NCI-H187 (cell line): ENCODE measurements at places on chromosomes 11 and 22.

DNA sequence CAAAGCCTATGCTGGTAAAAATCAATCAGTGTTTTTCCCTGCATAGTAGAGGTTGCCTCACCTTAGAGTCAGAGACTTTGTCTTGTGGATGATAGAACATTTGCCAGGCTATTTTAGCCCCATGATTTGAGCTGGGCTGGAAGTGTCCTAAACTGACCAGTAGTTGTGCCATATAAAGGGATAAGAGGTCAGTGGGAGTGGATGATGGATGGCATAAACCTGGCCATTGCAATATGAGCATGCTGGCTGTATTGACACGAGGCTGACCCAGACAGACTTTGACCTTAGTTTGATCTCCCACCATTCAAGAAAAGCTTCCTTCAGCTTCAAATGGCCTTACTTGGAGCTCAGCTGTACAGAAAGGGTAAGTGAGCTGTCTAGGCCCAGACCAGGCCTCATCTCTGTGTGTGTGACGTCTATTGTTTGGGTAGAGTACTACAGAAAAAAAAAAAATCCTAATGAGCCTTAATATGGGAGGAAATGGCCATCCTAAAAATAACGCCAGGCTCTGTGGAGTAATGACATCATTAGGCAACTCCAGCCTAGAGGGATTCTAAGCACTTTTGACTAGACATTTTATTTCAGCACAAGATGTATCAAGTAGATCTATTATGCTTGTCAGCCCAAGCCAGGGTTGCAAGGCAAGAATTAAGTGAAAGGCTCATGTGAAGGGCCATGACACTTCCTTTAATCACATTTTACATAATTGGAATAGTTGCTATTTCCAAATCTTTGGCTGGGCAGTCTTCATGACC is 51.3 kb upstream of the CADM1 start:
- no peak for DNase-seq

DNA sequence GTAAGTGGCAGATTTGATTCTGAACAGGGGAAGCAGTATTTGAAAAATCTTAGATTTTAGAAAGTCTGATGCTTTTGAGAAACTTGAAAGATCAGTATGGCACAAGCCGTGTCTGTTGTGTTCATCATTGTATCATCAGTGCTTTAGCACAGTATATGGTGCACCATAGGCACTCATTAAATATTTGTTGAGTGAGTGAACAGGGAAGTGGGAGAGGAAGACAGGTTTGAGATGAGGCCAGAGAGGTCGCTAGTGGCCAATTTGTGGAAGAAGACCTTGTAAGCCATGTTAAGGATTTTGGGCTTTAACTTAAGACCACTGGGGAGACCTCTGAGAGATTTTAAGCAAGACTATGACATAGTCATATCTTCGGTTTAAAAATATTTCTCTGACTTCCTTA is 12.9 kb downstream of the CHEK1 start:
- DNase-seq, result no peak

GRCh38 chr11:71140206-71140919 is 112.0 kb downstream of the SHANK2 start:
- DNase-seq, result no peak

DNA sequence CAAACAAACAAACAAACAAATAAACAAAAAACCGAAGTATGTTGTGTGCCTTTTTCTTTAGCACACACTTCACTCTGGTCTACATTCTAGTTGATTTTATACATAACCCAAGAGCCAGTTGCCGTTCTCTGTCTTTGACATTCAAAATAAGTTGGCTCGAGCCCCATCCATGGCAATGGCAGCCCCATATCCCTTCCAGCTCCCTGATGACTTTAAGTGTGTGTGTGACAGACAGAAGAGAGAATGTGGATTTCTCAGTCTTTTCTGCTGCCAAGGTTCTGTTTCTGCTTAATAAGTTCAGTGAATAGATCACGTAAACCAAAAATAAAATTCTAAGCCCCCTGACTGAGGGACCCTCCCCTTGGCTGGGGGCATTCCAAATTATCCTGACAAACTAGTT is 100.6 kb upstream of the TENM4 start:
- no peak for DNase-seq

GRCh38 chr22:30459181-30460052 is 12.4 kb downstream of the SEC14L3 start:
- DNase-seq, result no peak

DNA sequence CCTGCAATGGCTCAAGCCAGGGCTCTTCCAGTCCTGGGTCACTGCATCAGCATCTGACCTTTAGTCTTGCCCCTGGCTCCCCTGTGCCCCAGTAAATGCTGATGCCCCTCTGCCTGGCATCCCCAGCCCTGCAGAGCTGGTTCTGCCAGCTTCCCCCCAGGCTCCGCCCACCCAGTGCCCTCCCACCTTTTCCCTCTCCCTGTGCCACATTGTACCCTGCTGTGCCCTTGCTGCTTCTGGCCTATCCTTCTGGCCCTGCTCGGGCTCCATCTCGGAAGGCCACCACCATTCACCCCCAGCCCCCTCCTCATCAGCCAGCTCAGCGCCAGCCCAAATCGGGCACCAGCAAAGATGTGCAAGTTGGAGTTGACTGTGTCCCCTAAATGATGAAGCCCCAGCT is 7.4 kb downstream of the CAPN5 start:
- DNase-seq, result no peak

DNA sequence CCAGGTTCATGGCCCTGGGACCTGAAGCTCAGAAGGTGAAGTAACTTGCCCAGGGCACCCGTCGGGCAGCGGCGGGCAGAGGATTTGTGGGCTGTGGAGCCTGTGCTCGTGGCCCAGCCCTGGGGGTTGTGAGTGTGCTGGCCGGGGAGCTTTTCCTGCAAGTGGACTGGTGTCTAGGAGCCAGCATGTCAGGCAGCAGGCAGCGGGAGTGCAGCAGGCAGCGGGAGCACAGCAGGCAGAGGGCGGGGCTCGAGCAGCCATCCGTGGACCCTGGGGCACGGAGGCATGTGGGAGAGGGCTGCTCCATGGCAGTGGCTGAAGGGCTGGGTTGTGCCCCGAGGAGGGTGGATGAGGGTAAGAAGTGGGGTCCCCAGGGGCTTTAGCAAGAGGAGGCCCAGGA is 72.7 kb upstream of the PPP6R3 start:
- no peak for DNase-seq

- DNase-seq, result no peak
These were observed 587.2 kb downstream of the BRD1 start for GRCh38 chr22:49240472-49240871.

- no peak for DNase-seq
These were observed 43.9 kb upstream of the VPREB1 start for GRCh38 chr22:22200569-22201184.

GRCh38 chr22:27424319-27424718 is 377.2 kb downstream of the MN1 start:
- DNase-seq, result no peak

- no peak for DNase-seq
These were observed 476.4 kb downstream of the MIAT start for GRCh38 chr22:27133681-27134314.
